ENCODE measurements at places on chromosomes 2 and 18.

GRCh38 chr2:159111346-159111927 lies 143.0 kb downstream of the TANC1 start:
- no peak for DNase-seq

DNA sequence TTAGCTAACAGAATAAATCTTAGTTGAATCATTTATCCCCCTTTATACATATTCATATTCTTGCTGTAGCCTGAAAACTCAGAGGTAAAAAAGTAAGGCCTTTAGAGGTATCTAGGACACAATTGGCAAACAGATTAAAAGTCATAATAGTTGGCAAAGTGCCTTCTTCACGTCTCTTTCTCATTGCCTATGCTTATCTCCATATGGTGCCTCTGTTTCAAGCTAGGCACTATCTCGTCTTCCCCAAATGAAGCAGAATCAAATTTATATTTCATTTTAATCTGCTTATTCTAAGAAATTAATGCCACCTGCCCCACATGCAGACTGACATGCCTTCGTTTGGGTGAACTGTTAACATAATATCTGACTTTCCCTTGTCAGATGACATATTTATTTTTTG lies 245.4 kb downstream of the CDH2 start:
- DNase-seq: no peak

GRCh38 chr2:224933431-224933830 lies 108.8 kb downstream of the DOCK10 start:
- DNase-seq: no peak

DNA sequence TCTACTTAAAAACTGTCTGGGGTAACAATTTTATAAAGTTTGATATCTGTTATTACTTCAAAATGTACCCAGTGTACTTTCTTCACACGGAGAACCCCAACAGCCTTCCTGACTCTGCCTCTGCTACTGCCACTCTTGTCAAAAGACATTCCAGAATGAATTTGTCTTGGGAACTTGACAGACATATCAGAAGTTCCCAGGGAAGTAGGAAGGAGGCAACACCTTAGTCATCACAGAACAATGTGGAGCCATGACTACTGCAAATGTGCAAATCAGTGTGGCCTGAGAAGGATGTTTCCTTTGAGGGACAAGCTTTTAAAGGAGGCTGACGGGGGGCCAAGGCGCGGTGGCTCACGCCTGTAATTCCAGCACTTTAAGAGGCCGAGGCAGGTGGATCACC lies 133.8 kb upstream of the RNF152 start:
- DNase-seq: no peak

DNA sequence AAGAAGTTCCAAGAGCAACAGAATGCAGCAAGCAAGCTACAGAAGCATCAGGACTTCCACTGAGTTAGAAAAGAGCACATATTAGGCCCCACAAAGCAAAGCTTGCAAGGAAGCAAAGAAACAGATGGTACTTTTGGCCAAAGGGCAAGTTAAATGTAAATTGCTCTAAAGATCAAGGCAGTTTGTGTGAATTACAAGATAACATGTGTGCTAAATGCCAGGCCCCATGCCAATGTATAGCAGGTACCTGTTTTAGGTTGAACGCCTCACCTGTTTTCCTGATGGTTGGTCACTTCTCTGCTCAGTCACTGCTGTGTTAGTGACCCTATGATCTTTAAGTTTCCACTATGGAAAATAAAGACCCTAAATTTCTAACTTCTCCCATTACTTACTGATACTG lies 606.5 kb upstream of the GYPC start:
- no peak for DNase-seq

- DNase-seq: no peak
These were observed 215.7 kb downstream of the IKZF2 start for GRCh38 chr2:212935752-212936151.

GRCh38 chr2:18219676-18220075 lies 340.8 kb downstream of the RDH14 start:
- DNase-seq: no peak

GRCh38 chr18:13464432-13465123 lies 246.0 kb downstream of the LDLRAD4 start:
- peak; percentile 46 for DNase-seq

- DNase-seq: no peak
These were observed 266.0 kb downstream of the ALPK2 start for GRCh38 chr18:58362829-58363271.

DNA sequence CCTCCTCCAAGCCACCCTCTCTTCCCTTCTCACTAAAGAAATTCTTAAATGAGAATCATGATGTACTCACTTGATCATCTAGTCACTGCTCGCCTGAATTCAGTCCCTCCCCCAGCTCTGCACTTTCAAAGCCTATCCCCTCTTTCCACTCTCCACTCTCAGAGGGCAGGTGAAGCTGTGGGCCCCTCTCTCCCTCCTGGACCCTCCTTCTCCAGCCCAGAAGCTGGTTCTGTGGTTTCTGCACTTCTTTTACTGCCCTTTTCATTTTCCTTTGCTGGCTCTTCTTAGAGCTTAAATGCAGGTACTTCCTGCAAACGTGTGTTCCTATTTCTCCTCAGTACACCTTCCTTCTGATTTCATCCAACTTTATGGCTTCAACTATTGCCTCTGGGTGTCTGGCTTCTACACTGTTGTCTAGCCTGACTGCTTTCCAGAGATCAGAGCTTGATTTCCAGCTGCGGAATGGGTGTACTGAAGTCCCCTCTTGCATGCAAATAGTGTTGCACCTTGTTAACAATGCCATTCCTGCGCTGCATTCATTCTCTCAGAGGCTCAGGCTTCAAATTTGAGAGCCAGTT lies 15.3 kb upstream of the TXNDC2 start:
- DNase-seq: no peak

DNA sequence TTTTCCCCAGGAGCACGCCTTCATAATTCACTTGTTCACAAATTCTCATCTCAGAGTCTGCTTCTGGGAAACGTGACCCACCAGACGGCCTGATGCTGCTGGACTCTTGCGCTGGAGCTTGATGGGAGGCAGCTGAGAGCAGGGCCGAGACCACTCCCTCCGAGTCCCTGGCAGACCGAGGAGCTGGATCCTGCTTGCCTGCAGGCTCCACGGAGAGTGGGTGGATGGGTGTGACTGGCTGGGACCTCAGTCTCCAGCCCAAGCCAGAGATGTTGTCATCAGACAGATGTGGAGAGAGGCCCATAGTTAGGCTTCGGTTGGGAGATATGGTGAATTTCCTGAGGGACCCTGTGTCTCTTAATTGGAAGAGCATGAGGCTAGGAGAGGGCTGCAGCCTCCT lies 76.4 kb downstream of the TSN start:
- DNase-seq: no peak

- no peak for DNase-seq
These were observed 45.3 kb upstream of the UNC80 start for GRCh38 chr2:209726311-209726710.

GRCh38 chr2:216352653-216353270 lies 19.5 kb downstream of the MARCHF4 start:
- DNase-seq: no peak

DNA sequence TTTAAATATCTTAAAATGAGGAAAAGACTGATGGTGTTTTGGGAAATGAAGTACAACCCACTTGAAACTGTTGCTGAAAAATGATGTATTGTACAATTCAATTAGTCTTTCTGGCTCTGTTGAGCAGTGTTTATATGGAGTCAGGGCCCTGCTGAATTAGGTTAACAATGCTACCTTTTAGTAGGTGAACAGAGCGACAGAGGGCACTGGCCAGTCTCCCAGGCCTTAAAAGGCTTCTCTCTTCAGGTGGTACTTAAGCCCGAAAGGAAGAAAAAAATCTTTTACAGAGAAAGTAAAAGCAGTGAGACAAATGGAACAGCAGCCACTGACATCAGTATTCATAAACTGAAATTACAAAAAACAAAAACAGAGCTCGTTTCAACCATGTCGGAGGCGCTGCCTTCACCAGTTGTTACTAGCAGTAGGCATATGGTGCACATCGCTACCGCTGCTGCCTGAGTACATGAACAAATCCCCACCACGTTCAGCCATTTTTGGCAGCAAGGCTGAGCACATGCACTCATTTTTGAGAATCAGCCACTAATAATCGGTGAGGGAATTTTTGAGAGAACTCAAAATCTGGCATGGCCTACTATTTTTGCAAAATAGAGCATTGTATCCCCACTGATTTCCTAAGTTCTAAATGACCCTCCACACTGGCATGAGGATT lies 91.8 kb downstream of the PLEKHM3 start:
- no peak for DNase-seq

GRCh38 chr2:28165087-28165635 lies 227.5 kb upstream of the FOSL2 start:
- no peak for DNase-seq

DNA sequence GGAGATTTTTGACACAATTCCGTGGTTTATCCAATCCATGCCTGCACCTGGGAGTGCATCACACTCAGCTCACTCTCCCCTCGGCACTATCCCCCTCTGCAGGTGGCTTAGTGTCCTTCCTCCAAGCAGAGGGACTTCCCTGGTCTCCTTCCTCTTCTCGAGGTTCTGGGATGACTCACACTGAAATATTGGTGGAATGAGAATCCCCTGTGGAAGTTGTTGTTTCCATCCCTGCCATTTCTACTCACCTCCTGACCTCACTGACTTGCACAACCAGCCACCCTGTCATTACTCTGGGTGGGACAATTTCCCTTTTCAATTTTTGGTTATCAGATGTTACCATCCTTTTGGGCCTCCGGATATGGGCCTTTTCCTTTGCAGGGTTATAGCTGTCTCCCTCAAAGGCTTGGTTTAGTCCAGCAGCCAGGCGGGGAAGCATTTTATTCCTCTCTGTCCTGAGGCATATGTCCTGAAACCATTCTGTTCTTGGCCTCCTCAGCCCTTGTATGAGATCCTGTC lies 59.9 kb downstream of the PTPRM start:
- DNase-seq: no peak

GRCh38 chr2:65373365-65373918 lies 59.0 kb downstream of the SPRED2 start:
- DNase-seq: no peak

DNA sequence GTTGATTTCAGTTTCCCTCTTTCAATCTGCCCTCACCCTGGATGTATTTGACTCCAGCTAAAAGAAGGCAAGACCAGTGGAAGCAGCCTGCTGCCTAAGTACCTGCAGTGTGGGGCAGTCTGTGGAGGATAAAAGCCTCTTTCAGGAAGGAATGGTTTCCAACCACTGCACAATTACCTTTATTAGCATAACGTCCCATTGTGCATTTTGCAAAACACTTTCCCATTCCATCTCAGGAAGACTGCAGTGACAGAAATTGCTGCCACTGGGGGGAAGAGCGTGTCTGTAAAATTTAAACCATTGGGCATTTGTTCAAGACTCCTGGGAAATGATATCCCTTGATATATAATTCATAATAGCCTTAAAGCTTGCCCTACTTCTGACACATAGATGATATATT lies 26.2 kb downstream of the CYRIA start:
- no peak for DNase-seq

DNA sequence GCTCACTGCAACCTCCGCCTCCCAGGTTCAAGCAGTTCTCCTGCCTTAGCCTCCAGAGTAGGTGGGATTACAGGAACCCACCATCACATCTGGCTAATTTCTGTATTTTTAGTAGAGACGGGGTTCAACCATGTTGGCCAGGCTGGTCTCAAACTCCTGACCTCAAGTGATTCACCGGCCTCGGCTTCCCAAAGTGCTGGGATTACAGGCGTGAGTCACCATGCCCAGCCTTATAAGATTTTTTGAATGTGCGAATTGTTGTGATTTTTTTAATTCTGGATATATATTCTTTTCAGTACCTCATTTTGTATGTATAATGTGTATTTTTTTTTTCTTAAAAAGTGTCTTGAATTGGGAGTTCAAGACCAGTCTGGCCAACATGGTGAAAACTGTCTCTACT lies 42.0 kb upstream of the CCDC150 start:
- no peak for DNase-seq

DNA sequence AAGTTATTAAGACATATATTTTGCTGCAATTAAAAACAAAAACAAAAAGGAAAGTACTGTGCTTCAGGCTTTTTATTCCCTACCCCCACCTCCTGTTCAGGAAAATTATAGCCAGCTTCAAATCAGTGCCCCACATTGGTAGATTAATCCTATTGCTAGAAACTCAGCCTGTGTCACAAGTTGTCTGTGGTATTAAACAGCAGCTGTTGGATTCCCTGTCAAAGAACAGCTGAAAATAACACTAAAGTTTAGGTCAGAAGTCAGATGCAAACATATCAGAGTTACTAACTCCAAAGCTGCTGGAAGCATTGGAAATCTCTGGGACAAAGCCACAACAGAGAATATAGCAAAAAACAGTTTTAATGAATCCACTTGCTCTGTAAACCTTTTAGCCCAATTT lies 818 bp upstream of the CCDC141 start:
- DNase-seq: no peak

DNA sequence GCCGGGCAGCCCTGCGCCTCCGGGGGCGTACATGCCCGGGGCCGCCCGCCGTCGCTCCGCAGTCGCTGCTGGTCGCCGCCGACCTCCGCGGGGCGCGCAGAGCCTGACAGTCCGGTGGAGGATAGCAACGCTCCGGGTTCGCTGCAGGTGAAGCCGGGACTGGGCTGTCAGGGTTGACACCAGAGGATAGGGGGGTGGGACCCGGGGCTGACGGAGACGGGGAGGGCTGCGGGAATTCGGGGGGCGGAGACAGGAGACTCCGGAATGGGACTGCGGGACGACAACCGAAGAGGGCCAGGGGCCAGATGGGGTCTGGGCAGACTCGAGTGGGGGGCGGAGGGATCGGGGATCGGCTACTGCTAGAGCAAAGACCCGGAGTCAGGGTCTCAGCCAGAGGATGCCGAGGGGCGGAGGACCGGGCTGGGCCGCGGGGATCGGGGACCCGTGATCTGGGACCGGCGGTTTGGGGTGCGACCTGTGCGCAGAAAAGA lies 403 bp downstream of the TMEM127 start:
- no peak for DNase-seq

GRCh38 chr2:37098416-37099118 lies 14.2 kb downstream of the GPATCH11 start:
- no peak for DNase-seq

DNA sequence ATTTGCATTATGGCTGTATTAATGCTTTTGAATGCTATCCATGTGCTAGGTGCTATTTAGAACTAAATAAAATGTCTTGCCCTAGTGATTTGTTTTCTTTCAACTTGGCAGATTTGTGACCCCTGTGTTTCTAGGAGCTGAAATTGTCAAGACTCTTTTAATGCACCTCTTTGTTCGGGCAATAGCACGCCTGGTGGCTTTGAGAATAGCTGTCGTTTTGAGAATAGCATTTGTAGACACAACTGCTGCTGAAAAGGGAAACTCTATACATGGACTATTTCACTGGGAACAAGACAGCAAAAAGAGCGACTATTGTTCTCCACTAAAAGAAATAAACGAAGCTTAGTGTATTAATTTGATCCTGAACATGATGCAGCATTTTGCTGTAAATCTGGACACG lies 352.1 kb upstream of the ZNF521 start:
- no peak for DNase-seq

DNA sequence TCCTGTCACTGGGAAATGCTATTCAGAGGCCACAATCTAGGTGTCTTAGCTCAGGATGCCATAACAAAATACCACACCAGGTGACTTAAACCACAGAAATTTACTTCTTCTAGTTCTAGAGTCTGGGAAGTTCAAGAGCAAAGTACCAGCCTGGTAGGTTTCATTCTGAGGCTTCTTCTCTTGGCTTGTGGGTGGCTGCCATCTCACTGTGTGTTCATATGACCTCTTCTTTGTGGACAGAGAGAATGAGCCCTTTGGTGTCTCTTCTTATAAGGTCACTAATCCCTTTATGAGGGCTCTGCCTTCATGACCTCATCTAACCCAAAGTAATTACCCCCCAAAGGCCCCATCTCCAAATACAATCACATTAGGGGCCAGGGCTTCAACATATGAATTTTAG lies 57.3 kb downstream of the RHOB start:
- DNase-seq: no peak
